ENCODE measurements at places on chromosomes 6 and 20.

DNA sequence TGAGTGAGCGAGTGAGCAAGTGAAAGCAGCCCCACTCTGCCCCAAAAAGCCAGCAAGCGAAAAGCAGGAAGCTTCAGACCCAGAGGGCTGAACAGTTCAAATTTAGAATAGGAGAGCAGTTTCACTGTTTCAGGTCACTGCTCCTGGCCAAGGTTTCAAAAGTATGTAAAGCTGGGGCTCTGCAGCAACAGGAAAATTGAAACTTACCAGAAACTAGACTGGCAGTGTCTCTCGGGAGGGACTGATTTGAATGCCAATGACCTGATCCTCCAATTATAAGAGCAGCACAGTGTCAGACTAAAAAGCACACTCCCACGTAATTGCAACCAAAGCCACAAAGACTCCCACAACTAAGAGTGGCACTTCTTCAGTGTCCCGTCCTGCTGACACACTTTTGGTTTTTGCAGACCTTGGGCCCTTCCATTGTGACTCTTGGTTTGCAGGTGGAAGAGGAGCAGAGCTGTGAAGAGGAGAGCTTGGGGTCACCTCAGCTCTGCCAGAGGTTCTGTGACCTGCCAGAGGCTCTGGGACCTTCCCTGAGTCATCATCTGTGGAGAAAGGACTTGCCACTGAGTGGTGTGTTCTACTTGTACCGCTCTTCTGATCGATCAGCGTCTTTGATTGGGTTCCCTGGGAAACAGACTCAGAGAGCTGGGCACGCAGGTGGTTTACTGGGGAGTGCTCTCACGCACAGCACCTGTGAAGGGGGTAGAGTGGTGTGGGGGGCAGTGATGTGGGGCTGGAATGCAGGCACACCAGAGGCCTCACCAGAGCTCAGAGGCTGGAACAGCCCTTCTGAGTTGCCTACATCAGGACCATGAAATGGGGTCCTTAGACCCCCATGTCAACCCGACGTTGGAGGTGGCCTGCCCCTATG, 52.7 kb upstream of the PTGIS start:
- DNase-seq: no peak

GRCh38 chr6:41028561-41029412, 10.2 kb downstream of the UNC5CL start:
- DNase-seq: no peak

GRCh38 chr20:24417485-24417884, 51.9 kb upstream of the SYNDIG1 start:
- no peak for DNase-seq

DNA sequence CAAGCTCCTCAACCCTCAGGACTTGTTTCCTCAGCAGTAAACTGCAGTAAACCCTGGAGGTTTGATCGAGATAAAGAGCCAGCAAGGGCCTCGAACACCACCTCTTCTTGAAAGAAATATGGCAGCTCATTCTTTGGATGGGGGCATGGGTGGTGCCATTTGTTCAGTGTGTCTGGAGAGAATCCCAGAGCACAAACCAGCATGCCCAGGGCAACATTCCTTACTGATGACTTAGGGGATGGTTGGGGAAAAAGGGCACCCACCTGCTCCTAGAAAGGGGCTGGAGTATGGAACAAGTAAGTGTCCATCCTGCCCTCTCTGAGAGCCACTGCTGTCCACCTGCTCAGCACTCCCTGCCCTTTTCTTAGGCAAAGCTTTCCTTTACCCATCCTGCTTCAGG, 31.3 kb upstream of the ZFAND3 start:
- DNase-seq: no peak

DNA sequence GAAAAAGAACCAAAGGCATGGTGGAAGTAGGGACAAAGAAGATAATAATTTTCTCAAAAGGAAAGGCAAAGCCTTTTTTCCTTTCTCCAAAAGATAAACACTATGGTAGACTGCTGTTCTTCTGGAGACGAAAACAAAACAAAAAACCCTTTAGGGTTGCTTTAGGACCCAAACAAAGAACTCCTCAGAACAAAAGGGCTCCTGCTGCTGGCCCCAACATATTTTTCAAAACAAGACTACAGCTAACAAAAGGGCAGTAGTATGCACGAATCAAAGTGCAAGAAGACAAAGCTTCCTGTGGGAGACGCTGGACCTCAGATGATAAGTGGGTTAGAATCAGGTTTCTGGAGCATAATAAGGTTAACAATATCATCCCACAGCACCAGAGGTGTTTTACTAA, 15.8 kb downstream of the NCOA5 start:
- no peak for DNase-seq

GRCh38 chr6:88134575-88134974, 31.6 kb downstream of the CNR1 start:
- DNase-seq: no peak

GRCh38 chr20:18808712-18809111, 4.9 kb upstream of the SCP2D1 start:
- no peak for DNase-seq

DNA sequence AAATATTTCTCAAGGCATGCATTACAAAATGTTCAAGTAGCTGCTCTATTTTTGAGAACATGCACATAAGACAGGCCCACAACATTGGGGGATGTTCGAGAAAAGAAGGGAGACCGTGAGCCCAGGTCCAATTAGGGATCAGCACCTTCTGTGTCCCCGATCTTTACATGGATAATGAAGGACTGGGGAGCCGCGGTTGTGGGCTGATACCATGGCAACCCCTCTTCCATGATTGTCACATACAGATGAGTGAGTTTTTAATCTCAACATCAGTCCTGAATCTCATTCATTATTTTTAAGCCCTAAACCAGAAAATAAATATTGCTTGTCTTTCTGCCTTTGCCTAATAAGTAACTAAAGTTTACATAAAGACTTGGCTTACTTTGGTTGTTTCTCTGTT, 935.7 kb downstream of the KIF16B start:
- no peak for DNase-seq

- no peak for DNase-seq
These were observed 144.1 kb downstream of the MTHFD1L start for GRCh38 chr6:151009576-151009975.

- no peak for DNase-seq
These were observed 9.8 kb downstream of the MAPK13 start for GRCh38 chr6:36139991-36140710.

DNA sequence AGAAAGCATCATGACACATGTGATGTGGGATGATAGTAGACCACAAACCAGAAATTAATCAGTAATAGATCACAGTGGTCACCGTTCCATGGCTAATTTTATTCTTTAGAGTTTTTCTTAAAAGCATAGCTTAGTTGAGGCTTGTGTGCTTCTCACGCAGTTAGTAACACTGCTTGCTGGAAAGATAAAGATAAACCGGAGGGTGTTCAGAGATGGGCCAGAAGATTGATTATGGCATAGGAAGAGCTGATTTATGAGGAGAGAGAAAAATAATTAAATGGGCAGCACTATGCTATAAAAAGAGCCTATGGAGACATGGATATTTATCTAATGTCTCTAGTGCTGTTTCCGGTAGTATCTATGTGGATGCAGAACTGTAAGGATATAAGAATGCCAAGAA, 173.6 kb downstream of the MMS22L start:
- DNase-seq: no peak

- no peak for DNase-seq
These were observed 419.1 kb downstream of the CDC5L start for GRCh38 chr6:44806656-44807055.

DNA sequence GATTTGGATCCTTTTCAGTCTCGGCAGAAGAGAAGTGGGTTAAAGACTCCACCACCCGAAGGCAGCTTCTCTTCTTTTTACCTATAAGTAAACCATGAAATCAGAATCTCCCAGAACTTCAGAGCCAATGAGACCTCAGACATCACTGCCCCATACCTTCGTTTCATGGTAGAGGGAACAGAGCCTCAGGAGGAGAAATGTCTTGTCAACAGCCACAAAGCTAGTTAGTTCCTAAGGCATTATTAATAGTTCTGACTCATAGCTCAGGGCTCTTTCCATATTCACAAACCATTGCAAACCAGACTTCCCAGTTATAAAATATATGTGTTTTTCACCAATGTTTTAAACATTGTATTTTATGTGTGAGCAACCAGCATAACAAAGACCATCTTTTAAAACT, 118.7 kb upstream of the RIPOR2 start:
- peak; percentile 32 for DNase-seq

- no peak for DNase-seq
These were observed 66.3 kb downstream of the NOL4L start for GRCh38 chr20:32518593-32519380.

DNA sequence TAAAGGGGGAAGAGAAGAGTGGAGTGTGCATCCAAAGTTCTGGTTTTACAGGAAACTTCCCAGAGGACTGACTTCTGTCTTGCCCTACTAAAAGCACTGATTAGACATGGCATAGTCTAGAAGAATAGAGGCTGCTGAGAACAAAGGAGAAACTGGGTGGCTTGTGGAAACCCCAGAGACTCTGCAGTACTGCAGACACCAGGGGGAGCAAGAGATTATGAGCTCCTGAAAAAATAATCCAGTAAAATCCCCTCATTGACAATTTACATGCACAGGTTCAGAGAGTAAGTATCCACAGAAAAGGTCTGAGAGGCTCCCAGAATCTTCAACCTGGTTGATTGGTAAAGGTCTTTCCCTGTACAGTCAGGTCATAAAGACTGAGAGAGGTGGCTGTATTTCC, 48.7 kb upstream of the CLVS2 start:
- DNase-seq: no peak

DNA sequence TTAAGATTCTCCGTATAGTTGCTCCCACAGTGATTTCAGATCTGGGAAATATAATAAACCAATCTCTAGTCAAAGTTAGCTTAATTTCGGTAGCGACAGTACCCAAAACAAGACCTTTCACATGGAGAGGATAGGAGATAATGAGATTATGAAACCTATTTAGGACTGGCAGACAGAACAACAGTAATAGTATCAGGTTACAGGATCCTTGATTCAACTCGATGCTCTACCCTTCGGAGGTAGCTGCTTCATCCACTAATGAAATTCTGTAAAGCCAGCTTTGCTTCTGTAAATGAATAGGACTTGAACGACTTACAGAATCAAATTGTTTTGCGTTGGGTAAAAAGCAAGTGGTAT, 534 bp upstream of the AKIRIN2 start:
- DNase-seq: peak; percentile 89

DNA sequence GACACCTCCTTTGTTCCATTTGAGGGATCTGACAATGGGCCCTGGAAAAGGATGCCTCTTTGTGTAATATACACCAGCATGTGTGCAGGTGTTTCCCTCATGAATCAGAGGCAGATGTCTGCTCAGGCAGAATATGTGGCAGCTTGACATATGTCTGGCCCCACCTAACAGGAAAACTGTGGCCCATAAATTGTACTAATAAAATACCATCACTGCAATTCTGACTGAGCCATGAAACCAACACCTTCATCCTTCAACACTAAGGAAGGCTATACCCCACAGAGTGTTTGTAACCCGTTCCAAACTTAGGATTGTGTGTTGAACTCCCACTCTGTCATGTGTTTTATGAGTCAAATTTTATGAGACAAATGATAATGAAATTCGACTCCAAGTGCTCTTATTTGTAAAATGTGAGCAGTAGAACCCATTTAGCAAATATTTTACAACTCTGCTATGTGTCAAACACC, 22.7 kb downstream of the LAMA4 start:
- DNase-seq: peak; percentile 41

DNA sequence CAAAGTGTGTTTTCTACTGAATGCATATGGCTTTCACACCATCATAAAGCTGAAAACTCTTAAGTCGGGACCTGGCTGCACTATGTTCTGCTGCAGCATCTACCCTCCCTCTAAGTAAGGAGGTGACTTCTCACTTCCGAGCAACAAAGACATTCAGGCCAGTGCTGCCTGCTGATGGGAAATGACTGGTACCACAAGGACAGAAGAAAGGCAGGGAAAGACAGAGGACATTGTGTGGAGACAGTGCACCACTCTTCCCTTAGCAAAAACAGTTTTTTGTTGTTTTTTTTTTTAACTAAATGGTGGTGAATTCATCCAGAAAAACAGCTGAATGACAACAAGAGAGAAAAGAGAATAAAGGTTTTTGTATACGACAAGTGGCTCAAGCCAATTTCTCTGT, 81.5 kb downstream of the MAP7 start:
- DNase-seq: no peak

DNA sequence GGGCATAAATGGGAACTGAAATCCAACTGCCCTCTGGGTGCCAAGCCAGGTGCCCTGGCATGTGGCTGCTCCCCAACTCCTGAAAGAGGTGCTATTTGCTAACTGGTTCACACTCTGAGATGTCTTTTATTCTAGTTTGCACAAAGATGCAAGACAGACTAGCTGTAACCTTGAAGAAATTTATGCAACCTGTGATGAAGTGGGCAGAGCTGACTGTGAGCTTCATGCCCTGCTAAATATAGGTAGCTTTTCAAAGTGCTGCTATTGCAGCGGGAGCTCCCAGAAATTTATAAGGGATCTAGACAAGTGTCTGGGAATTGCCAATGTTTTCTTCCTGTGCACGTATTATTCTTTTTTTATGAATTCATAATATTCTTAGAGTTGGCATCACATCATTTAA, 517.5 kb downstream of the RNF144B start:
- DNase-seq: no peak

GRCh38 chr20:46990596-46991104, 96.0 kb downstream of the EYA2 start:
- DNase-seq: no peak

- peak; percentile 83 for DNase-seq
These were observed 46.2 kb upstream of the TRIM26 start for GRCh38 chr6:30259140-30260035.

- no peak for DNase-seq
These were observed 147.0 kb downstream of the SOX4 start for GRCh38 chr6:21740376-21741124.

DNA sequence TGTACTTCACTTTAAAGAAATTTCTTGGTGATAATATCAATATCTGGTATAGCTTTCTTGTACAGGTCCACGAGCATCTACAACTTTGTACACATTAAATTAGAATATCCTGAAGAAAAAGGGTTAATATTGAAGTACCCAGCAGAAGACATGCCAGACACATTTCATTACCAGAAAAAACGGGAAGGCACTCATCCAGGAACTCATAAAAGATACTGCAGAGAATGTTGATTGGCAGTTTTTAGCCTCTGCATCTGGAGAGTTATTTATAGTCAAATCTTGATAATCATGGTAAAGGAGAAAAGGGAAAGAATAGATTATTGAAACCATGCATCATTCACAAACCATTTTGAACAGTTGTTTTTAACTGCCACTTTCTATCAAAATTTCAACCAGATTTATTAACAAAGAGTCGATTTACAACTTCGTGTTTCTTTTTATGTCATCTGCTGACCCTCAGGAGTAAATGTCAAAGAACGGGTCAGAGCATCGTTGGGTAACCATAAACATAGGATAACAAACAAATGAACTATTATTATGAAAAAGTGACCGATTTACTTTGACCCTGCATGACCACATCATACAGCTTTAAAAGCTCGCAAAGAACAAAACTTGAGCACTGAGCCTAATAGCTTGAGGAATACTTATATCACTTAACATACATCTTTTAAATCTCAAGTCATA, 229.2 kb upstream of the SGK1 start:
- DNase-seq: no peak

DNA sequence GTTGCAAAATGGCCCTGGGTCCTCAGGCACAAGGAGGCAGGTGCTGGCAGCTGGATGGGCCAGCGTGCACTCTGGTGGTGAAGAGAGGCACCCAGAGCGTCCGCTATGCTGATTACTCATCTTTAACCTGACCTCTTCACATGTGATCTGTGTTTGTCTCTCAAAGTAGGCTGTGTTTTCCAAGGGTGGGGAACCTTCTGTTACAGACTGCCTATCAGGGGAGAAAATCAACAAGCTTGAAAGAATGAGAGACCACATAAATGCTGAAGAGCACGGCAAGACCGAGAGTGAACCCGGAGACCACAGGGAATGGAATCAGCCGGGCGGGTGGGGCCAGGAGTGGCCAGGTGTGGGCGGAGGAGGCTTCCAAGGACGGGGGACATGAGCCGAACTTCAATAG, 16.2 kb downstream of the BNIP5 start:
- no peak for DNase-seq
